Activated T-cell treated with anti-CD3 and anti-CD28 coated beads, Interleukin-2, amount 50 U/mL, for 72 hours (primary cell): ENCODE measurements at places on chromosomes 11 and 22.

GRCh38 chr11:62604460-62605120 lies 2.9 kb upstream of the MTA2 start:
- no peak for DNase-seq

DNA sequence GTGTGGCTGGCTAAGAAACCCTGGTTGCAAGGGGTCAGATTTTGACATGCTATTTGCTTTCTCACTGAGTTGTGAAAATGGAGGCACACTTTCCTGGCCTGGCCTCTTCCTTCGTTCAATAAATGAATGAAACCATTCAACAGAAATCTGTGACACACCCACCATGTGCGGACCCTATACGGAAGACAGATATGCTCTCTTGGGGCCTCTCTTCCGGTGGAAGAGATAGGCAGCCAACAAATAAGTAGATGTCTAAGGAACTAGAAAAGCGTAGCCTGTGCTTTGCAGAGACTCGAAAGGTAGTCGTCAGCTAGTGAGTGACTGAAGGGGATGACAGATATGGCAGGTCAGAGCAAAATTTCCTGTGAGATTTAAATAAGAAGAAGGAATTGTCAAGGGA lies 5.3 kb downstream of the KCNQ1OT1 start:
- DNase-seq = no peak

DNA sequence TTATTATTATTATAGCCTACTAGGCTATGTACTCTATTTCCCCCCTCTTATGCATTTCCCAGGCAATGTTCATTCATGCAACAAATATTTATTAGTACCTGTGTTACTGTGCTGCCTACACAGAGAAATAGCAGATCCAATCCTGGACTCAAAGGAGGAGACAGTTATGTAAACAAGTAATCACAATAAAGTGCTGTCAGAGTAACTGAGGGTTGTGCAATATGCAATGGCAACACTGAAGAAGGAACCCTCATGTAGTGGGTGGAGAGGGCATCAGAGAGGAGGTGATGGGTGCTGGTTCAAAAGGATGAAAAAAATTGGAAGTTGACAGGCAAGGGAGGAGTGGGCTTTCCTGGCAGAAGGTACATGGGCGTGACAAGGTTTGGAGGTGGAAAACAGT lies 886 bp upstream of the P4HA3 start:
- DNase-seq = no peak

DNA sequence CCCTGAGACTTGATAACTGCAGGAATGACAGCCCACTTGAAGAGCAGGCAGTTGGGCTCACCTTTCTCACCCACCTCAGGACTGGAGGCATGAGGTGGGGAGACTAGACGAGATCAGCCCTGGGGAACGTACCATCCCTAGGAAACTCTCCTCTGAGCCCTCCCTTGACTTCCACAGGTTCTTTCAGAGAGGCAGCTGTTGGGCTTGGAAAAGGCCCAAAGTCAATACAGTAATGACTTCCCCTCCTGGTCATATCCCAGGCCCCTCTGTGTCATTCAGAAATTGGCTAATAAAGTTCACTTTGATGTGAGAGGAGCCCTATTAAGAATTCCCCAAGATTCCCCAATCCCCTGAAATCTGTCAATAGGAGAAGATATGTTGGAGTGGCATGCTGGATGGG lies 5.8 kb upstream of the NECTIN1 start:
- no peak for DNase-seq

GRCh38 chr11:80084608-80085007 lies 643.8 kb upstream of the TENM4 start:
- DNase-seq = no peak
